GM12892 (cell line): ENCODE measurements at places on chromosomes 7 and 10.

- DNase-seq: no peak
These were observed 7.9 kb upstream of the PLEKHS1 start for GRCh38 chr10:113743594-113743993.

GRCh38 chr10:85080934-85081333 lies 752.5 kb downstream of the CCSER2 start:
- no peak for DNase-seq

GRCh38 chr7:2460641-2461040 lies 15.6 kb downstream of the GRIFIN start:
- DNase-seq: no peak

DNA sequence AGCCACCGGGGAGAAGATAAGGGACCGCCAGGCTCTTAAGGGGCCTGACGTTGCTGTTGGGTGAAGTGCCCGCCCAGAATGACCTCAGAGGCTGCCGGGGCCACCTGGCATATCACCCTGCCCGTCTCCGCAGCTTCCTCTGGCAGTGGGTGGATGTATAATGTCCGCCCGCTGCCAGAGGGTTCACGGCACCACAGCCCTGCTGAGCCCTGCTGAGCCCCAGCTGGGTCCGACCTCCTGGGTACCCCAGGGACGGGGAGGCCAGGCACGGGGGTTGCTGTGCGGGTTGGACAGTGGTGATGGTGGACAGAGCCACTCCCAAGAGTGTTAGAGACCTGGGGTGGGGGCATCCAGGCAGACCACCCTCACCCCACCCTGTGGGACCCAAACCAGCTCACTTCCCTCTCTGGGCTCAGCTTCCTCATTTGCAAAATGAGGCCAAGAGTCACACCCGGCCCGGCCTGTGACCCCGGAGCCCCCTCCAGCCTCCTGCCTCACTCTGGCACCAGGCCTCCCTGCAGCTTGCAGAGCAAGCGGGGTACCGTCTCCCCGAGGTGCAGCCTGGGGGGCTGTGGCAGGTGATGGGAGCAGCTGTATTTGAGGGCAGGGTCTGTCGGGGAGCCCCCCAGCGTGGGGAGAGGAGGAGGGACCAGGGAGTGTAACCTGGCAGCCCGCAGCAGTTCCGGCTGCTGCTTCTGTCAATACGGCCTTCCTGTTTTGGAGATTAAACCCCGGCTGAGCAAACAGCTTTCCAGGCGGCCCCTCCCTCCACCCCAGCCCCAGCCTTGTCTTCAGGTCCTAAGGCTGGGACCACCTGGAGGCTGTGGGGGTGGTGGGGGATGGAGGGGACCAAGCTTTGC lies 8.4 kb upstream of the LFNG start:
- no peak for DNase-seq

DNA sequence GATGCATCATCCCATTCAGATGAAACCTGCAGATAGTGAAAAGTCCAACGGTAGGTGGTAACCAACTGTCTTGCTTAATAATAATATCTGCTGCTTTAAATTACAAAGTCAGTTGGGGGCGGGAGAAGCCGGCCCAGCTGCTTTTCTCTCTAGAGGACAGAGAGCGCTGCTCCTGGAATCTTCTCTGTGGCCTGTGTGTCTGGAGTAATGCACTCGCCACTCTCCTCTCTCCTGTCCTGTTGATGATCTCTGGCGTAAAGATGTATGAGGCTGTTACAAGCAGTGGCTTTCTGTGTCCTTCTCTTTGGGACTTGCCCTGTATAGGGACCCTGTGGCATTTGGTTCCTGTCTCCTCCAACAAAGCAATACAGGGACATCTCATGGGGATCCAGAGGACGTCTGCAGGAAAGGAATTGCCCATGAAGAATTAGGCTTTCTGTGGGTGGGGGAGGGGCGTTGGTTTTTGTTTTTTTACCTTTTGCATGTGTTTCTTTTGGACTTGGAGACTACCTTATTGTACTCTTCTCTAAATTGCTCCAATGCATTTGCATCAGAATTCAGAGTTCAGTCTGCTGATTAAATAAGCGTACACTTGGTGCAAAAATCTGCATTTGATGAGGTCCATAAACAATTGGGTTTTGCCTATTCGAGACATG lies 231.6 kb downstream of the CELF2 start:
- DNase-seq: no peak

DNA sequence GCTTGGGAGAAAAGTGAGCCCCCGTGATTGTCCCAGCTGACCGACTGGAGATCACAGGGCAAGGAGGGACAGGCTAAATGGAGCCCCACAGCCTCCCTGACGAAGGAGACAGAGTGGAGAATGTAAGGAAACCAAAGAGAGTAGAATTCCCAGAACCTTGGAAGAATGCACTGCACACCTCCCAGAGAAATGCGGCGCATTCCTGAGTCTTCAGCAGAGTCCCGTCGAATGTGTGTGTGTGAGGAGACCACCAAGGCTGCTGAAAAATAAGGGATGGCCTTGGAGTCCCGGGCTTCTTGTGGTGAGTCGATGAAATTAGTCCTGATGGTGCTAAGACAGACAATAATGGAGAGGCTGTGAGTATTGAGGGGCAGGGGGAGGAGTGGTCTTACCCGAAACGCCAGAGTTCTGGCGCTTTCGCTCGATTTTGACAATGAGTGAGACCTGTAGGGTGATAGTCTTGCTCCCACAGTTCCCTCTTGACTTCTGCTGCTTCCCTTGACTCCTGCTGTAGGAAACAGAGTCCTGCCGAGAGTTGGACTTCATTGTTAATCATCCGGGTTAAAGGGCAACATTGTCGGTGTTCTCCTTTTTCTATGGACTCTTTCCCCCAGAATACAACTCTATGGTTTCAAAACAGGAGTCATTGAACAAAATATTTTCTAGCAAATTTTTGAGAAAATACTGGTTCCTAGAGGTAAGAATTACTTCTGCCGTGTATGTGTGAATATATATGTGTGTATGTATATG lies 103.2 kb downstream of the CNNM2 start:
- DNase-seq: no peak

GRCh38 chr7:130095812-130096211 lies 25.5 kb downstream of the KLHDC10 start:
- no peak for DNase-seq

- DNase-seq: no peak
These were observed 38.8 kb upstream of the CDK6 start for GRCh38 chr7:92875173-92875572.

- DNase-seq: no peak
These were observed 265.4 kb upstream of the NFE2L3 start for GRCh38 chr7:25886387-25887240.

DNA sequence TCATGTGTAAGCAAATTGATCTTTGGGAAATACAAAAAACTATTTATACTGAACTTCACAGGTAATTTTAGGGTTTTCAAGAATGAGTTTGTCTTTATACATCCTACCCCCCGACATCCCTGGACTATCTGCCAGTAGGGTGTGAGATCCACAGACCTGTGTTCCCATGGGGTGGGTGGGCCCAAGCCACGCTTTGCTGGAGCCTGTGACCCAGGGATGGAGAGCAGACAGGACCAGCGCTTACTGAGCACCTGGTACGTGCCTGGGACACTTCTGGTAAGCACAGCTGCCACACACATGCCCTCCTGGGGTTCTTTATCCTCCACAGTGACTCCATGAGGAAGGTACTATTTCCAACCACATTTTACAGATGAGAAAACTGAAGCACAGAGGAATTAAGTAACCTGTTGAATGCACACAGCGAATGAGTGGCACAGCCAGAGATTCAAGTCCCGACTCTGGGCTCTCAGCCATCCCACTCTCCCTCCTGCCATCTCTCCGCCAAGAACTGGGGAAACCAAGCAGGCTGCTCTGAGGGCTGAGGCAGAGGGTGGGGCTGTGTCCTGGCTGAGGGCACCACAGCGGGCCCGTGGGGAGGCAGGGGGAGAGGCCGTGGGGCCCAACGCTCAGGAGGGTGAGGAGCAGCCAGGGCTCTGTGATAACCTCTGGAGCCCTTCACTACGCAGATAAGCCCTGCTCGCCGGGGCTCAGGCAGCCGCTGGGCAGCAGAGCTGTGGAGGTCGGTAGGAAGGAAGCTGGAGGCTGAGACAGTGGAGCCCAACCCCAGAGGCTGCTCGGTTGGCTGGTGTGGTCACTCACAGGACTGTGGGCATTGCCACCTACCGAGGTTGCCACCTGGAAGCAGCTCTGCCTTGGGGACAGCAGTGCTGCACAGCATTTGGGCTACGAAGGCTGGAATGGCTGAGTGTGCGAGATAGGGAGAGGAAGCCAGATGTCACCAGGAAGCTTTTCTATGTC lies 124.2 kb downstream of the ARHGAP22 start:
- no peak for DNase-seq

DNA sequence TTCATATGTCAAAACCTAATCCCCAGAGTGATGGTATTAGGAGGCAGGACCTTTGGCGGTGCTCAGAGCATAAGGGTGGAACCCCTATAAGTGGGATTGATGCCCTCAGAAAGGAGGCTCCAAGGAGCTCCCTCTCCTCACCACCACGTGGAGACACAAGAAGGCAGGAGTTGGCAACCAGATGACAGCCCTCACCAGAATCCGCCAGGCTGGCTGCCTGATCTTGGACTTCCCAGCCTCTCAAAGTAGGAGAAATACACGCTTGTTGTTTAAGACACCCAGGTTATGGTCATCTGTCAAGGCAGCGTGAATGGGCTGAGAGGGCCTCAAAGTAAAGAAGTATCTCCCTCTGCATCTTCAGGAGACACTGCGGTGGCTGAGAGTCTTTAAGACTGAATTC lies 187.7 kb downstream of the TNS3 start:
- DNase-seq: no peak

DNA sequence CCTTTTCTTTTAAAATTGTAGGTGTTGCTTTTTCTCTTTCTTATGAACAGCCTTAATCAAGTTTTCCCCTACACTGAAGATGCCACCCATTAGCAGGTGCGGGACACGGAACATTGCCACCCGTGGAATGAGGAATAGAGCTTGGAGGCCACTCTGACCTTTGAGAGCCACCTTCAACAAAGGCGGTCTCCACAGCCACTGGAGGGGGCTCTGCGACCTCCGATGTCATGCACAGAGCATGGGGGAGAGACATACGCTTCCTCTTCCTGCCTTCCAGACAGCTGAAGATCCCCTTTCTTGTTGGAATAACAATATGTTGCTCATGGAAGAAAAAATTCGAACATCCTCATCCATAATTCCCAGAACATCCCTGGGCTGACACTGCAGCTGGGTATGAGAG lies 39.1 kb downstream of the ADARB2 start:
- DNase-seq: no peak

DNA sequence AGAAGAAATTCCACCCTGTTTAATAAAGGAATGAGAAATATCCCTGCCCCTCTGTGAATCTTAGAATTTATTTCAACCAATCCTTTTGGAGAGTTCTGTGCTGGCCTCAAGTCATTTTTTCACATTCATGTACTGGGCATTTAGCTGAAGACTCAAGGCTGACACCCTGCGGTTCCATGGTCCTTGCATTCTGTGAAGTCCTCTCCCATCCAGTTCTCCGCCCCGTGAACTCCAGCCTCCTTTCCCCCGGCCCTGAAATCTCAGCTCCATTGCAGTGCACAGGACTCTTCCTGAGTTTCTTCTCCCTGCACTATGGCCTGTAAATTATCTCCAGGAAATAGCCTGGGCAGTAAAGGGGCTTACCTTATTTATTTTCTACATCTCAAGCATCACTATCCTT lies 183.0 kb upstream of the KCND2 start:
- DNase-seq: no peak

GRCh38 chr7:158487631-158488151 lies 99.9 kb downstream of the PTPRN2 start:
- DNase-seq: no peak

DNA sequence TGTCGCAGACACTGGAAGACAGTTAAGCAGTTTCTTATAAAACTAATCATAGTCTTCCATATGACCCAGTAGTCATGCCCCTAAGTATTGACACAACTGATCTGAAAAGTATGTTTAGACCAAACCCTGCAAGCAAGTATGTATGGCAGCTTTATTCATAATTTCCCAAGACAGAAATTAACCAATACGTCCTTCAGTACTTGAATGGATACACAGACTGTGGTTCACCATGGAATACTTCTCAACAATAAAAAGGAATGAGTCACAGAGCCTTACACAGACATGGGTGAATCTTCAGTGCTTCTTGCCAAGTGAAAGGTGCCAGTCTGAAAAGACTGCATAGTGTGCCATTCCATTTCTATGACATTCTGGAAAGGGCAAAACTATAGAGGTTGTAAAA lies 50.2 kb upstream of the AKR1E2 start:
- DNase-seq: no peak

DNA sequence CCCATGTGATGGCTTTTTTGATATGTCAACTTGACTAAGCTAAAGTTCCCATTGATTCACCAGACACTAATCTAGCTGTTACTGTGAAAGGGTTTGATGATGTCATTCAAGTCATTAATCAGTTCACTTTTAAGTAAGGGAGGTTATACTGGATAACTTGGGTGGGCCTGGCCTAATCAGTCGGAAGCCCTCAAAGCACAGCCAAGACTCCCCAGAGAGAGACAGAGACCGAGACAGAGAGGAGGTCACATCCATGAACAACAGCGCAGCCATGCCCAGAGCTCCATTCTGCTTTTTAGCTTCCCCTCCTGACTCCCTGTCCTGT lies 103.4 kb downstream of the TRIL start:
- no peak for DNase-seq

GRCh38 chr7:575425-576366 lies 56.0 kb upstream of the PDGFA start:
- no peak for DNase-seq

DNA sequence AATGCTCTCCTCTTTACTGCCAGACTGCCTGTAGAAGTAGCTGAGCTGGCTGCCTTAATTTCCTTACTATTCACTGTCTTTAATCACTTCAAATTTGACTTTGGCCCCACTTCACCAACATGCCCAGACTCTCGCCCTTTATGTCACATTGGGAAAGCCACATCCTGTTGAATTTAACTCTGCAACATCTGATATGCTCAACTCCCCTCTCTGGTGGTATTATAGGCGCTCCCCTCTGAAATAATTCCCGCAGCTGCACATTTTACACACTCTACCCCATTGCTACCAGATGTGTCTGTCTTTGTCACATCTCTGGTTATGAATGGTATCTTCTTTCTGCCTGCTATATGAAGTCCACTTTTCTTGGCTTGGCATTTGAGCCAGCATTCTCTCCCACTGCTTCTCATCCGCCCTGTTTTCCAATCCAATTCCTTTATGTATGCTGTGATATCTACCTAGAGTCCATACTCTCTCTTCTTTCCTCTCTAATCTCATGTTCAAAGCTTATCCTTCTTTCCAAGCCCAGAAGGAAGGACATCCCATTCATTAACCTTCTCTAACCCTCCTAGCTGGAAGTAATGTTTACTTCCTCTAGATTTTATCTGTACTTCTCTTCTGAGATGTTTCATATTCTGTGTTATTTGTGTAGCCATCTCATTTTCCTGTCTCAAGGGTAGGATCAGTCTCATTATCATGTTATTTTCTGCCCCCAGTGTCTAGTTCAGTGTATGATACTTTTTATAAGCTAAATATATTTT lies 134.5 kb downstream of the ST7 start:
- no peak for DNase-seq

GRCh38 chr7:55345292-55345691 lies 19.8 kb upstream of the LANCL2 start:
- no peak for DNase-seq

DNA sequence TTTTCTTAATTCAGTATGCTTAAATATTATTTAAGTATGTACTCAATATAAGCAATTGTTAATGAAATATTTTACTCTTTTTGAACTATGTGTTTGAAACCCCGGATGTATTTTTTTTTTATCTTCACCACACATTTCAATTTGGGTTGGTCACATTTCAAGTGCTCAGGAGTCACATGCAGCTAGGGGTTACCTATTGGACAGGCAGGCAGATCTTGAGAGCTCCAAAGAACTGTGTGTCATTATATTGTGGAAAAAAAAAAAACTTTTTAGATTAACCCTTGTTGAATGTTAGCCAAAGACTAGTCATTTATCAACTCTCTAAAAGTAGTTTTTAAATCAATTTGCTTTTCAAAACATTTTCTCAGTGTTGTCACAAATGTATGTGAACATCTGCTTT lies 37.2 kb downstream of the IKZF1 start:
- DNase-seq: no peak
